ENCODE measurements at places on chromosomes 4 and X. TPM values are rescaled to one million over a fixed set of nuclear protein-coding genes. Genes with fewer than 3 reads are reported as not detected.
A peak's percentile ranks its signal among the peaks of the same experiment; 100 is the strongest.

Gene F9
- total RNA-seq, result not detected

Gene TMEM31
- not detected for total RNA-seq

Gene PHKA1
- 0.30 TPM for total RNA-seq

- no peaks in the 10 kb centered on the region for H3K4me1 ChIP-seq
- DNase-seq, result no peak
- H3K27me3 ChIP-seq, result no peaks in the 10 kb centered on the region
- no peak overlapping the region for H3K27ac ChIP-seq
- no peaks in the 10 kb centered on the region for H3K36me3 ChIP-seq
Observed at GRCh38 chrX:76850851-76851250, 423.3 kb downstream of the MAGEE1 start.

GRCh38 chrX:121733514-121733913 lies 686.1 kb downstream of the GLUD2 start:
- no peaks in the 10 kb centered on the region for H3K4me1 ChIP-seq
- no peak overlapping the region for H3K4me3 ChIP-seq
- no peaks in the 10 kb centered on the region for H3K27me3 ChIP-seq
- no peaks in the 10 kb centered on the region for H3K36me3 ChIP-seq
- no peak for DNase-seq

DNA sequence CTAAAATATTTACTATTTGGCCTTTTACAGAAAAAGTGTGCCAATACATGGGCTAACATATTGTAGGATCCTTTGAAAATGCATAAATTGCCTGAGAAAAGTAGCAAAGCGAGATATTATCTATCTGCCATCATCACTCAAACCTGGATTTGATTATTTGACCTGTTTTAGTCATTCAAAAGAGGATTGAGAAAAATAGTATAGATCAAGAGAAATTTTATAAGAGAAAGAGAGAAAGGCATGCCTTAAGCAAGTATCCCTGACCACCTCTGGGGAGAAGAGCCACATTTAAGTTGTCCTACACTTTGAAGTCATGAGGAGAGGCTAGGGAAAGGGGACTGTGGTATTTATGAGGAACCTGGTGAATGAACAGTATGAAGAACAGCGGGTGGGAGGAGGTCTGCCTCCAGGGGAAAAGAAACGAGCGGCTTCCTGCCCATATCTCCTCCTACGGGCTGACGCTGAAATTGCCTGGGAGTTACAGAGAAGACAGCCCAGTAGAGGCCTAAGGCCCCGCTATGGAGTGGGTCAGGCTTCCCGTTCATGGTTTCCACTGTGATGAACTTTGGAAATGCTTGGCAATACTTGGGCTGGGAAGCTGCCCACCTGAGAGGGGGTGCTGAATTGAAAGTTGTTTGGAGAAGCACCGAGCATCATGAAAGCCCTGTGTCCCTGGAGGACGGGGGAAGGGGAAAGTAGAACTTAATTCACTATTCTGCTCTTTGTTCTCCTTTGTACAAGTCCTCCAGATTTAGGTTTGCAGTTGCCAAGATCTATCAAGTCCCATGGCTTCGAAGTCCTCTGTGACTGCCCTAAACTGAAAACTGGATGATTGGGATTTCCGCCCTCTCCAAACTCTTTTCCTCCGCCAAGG lies 106.9 kb upstream of the ACSL4 start:
- no peak overlapping the region for H3K27ac ChIP-seq
- DNase-seq, result no peak
- H3K4me3 ChIP-seq, result no peak overlapping the region

DNA sequence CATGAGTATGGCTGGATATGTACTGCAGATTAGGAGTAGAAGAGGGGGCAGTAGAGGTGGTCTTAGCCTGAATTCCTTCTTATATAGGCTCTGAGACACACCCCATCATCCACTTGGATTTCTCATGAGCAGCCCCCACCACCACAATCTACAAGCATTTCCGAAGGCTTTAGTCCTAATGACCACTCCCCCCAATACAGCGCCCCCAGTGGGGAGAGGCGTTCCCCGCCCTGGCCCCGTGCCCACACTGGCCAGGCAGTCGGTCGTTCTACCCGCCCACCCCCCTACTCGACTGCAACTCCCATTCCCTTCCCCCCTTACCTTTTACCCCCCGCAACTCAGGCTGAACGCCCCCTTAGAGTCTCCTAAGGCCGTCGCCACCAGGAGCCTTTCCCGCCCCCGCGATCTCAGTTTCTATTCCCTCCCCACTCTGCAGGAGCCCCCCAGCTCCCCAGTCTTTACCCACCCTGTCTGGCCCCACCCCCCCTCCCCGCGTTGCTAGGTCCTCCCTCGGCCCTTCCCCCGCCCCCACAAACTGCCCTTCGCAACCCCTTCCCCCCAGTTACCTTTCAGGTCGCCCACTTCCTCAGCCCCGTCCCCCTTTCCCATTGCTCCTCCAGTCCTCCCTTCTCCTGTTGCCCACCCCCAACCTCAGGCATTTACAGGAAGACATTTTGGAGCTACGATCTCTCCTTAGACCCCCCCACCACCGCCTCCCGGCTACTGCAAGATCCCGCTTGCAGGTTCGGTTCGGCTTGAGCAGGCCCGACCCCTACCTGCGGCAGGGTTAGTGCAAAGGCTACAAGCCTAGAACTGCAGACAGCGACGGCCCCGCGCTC lies 468 bp downstream of the ZMYM3 start:
- H3K36me3 ChIP-seq, result peaks cover 4% of the 10 kb centered on the region
- H3K27me3 ChIP-seq, result no peaks in the 10 kb centered on the region
- H3K27ac ChIP-seq, result peak overlapping the region; percentile 14
- peak overlapping the region; percentile 64 for H3K4me3 ChIP-seq
- peak; percentile 5 for DNase-seq

- H3K4me3 ChIP-seq, result no peak overlapping the region
- no peaks in the 10 kb centered on the region for H3K27me3 ChIP-seq
- H3K4me1 ChIP-seq, result no peaks in the 10 kb centered on the region
- H3K36me3 ChIP-seq, result no peaks in the 10 kb centered on the region
- DNase-seq, result no peak
- no peak overlapping the region for H3K27ac ChIP-seq
Observed at GRCh38 chr4:27267339-27267969, 406.8 kb downstream of the STIM2 start.

DNA sequence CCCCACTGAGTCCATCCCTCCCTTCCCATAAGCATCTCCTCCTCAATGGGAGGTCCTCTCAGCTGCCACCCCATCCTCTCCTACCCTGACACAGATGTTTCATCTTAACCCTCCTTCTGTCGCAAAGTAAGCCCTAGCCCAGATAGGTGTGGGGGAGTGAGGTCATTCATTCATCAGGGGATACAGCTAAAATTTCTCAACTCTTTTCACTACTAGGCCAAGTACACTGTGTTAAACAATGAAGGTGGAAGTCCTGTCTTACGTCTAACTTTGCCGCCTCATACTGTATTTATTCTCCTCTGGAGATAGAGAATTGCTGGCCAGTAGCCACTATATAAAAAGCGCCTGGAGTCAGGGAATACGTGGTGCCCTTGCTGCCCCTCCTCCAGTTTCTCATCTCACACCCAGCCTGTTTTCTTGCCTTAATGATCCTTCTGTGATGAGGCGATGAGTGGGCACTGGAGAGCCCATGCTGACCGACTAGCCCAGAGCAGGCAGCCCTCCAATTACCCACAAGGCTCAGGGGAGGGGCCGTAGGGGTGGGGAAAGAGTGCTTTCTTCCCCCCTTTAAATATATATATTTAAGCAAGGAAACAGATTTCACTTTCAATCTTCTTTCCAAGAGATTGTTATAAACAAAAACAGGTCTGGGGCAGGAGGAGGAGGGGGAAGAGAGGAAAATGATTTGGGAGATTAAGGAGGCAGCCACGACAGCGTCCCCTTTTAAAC lies 149.5 kb downstream of the PJA1 start:
- H3K4me1 ChIP-seq, result no peaks in the 10 kb centered on the region
- no peaks in the 10 kb centered on the region for H3K36me3 ChIP-seq
- H3K27ac ChIP-seq, result no peak overlapping the region
- H3K4me3 ChIP-seq, result no peak overlapping the region
- H3K27me3 ChIP-seq, result no peaks in the 10 kb centered on the region

DNA sequence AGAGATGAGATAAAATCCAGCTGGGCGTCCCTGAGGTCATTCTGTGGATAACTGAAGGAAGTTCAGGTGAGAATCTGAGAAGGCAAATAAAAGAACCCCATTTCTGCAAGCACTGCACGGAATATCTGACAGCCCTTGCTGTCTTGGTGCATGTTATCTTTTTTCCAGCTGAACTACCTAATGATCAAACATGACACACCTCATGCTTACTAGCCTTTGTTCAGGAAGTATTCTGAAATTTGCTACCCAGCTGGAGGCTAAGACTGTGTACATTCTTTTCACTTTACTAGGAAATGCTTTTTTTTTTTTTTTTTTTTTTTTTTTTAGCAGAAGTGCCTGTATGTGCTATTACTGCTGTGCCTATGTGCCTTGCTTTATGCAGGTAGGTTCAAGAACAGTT lies 718.1 kb downstream of the SMARCA1 start:
- H3K27ac ChIP-seq, result no peak overlapping the region
- no peaks in the 10 kb centered on the region for H3K36me3 ChIP-seq
- no peak for DNase-seq
- H3K4me3 ChIP-seq, result no peak overlapping the region
- H3K4me1 ChIP-seq, result no peaks in the 10 kb centered on the region
- H3K27me3 ChIP-seq, result no peaks in the 10 kb centered on the region

- no peak for DNase-seq
- no peaks in the 10 kb centered on the region for H3K4me1 ChIP-seq
- no peak overlapping the region for H3K27ac ChIP-seq
Observed at GRCh38 chrX:63657821-63658220, 127.2 kb downstream of the ARHGEF9 start.

DNA sequence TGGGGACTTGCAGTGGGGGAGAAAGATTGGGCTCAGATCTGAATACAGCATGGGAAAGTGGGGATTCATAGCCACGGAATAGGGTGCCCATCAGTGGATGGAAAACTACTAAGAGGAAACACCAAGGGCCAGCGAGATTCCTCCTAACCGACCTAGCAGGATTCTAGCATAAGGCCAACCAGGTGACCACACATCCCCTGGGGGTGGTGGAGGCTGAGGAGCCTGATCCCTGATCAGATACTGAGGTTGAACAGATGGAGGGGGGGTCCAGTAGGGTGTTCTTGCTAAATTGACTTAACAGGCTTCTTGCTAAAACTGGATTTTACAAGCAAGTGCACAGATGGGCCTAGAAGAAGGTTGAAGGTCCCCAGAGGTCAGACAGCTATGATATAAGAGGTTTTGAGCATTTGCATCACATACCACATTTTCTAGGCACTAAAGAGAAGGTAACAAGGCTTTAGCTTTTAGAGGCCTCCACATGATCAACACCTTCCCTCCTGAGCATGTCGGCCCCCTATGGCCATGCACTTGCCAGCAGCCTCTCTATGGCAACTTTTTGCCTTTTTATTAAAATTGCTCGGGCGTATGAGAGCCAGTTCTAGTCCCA lies 69.1 kb upstream of the PUDP start:
- H3K4me3 ChIP-seq, result no peak overlapping the region
- no peaks in the 10 kb centered on the region for H3K36me3 ChIP-seq
- no peaks in the 10 kb centered on the region for H3K4me1 ChIP-seq
- H3K27ac ChIP-seq, result no peak overlapping the region
- DNase-seq, result no peak

DNA sequence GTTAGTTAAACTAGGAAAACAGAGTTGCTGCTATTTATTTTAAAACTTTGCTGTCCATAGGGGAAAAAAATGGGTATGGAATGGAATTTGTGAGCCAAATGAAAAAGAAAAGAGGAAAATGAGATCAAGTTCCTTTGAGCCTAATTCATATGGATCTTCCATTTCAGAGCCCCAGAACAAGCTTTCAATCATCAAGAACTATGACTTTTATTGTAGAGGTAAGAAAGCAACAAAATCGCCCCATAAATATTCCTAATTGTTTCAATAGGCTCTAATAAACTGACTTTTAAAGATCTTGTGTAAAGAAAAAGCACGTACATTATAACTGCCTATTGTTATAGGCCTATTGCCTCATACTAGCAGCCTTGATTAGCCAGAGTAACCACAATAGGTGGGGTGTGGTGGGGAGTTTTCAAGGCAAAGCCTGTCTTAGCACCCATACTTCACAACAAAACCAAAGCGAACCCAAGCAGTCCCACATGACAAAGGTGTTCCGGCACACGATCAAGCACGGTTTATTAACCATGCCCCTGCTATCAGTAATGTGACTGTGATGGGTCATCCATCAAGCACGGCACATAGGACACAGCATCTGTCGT lies 44.4 kb downstream of the RBM47 start:
- H3K27ac ChIP-seq, result no peak overlapping the region
- no peak overlapping the region for H3K4me3 ChIP-seq
- no peaks in the 10 kb centered on the region for H3K36me3 ChIP-seq

DNA sequence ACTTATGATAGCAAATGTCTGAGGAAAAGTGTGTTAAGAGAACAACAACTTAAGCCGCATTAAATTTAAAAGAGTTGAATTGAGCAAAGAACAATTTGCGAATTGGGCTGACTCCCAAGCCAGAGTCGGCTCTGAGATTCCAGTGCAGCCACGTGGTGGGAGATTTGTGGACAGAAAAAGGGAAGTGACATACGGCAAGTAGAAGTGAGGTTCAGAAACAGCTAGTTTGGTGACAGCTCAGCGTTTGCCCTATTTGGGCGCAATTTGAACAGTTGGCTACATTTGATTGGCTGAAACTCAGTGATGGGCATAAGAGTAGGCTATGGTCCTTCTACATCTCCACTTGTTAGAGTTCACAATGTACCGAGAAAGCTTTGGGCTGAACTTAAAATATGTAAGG lies 124.0 kb downstream of the PRKX start:
- H3K4me1 ChIP-seq, result no peaks in the 10 kb centered on the region
- H3K27me3 ChIP-seq, result no peaks in the 10 kb centered on the region
- DNase-seq, result no peak
- H3K4me3 ChIP-seq, result no peak overlapping the region

DNA sequence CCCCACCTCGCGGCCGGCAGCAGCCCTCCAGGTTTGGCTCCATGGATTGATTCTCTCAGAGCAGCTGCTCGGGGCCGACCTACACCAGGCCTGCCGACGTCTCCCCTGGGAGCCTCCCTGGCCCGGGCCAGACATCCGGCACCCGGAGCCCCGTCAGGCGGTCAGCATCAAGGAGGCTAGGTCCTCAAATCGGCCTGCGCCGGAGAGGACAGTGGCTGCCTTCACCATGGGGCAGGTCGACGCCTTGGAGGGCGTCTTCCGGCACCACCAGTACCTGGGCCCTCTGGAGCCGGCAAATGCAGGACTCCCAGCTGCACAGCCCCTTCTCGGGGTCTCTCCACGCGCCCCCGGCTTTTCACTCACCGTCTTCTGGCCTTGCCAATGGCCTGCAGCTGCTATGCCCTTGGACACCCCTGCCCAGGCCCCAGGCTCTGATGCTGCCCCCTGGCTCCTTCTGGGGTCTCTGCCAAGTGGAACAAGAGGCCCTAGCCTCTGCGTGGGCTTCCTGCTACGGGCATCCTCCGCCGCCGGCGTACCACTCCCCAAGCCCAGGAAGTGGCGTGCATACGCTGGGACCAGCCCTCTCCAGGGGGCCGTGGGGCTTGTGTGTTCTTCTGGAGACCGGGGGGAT lies 341.8 kb downstream of the MAGEB5 start:
- H3K27ac ChIP-seq, result no peak overlapping the region
- no peaks in the 10 kb centered on the region for H3K4me1 ChIP-seq
- no peaks in the 10 kb centered on the region for H3K36me3 ChIP-seq
- H3K27me3 ChIP-seq, result no peaks in the 10 kb centered on the region
- DNase-seq, result no peak
- H3K4me3 ChIP-seq, result no peak overlapping the region

All from CD4-positive, CD25-positive, alpha-beta regulatory T cell (primary cell).